Smooth muscle cell of trachea (primary cell): ENCODE measurements at places on chromosomes 2 and 18. TPM values are rescaled to one million over a fixed set of nuclear protein-coding genes. Genes with fewer than 3 reads are reported as not detected.

NEU4 gene
- under 0.01 TPM in 1 of 2 replicates, not detected in the other for total RNA-seq

GPR155 gene
- total RNA-seq: 4.5 and 7.1 TPM in 2 replicates

FLACC1 gene
- 1.3 and 2.0 TPM in 2 replicates for total RNA-seq

RAD51AP2 gene
- total RNA-seq: not detected in 2 replicates

BZW1 gene
- total RNA-seq: 482 and 736 TPM in 2 replicates

NDC80 gene
- 1.7 and 41.5 TPM in 2 replicates for total RNA-seq

NCL gene
- total RNA-seq: 162 and 168 TPM in 2 replicates

SERPINB7 gene
- total RNA-seq: 0.87 and 1.7 TPM in 2 replicates

KRTCAP3 gene
- total RNA-seq: not detected in 2 replicates

GAREM2 gene
- 1.3 TPM in 2 replicates for total RNA-seq

CHCHD5 gene
- 6.4 and 10.4 TPM in 2 replicates for total RNA-seq

TEX44 gene
- total RNA-seq: not detected in 2 replicates

C18orf32 gene
- 11.9 and 15.5 TPM in 2 replicates for total RNA-seq

FAM124B gene
- total RNA-seq: 0.44 TPM in 1 of 2 replicates, not detected in the other
